ENCODE measurements at places on chromosomes 7 and 10.

- no peak for DNase-seq
These were observed 219.2 kb downstream of the CCSER2 start for GRCh38 chr10:84547616-84548015.

DNA sequence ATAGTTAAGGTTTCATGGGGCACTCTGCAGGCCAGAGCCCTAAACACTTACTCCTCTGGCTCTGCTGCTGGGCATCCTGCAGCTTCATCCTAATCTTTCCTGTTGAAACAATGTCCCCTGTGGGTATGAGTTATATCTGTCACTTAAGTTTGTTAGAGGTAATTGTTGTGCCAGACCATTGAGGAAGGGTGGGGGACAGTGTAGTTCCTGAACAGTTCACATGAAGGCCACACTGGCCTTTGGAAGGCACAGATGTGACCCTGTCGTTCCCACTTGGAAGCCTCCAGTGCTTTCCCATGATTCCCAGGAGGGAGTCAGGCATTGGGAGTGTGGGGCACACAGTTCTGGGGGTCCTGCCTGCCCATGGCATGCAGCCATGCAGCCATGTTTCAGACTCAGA, 65.3 kb downstream of the WDFY4 start:
- DNase-seq = no peak

- DNase-seq = no peak
These were observed 44.3 kb downstream of the AHR start for GRCh38 chr7:17342756-17343155.

DNA sequence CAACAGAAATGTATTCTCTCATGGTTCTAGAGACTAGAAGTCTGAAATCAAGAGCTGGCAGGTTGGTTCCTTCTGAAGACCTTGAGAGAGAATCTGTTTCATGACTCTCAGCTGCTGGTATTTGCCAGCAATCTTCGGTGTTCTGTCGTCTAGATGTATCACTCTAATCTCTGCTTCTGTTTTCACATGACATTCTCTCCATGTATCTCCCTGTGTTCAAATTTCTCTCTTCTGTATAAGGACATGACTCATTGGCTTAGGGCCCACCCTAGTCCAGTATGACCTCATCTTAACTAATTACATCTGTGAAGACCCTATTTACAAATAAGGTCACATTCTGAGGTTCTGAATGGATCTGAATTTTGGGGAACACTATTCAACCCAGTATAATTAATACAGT, 82.3 kb downstream of the ANKRD7 start:
- DNase-seq = no peak

GRCh38 chr10:121880895-121881294, 46.9 kb downstream of the ATE1 start:
- DNase-seq = no peak

DNA sequence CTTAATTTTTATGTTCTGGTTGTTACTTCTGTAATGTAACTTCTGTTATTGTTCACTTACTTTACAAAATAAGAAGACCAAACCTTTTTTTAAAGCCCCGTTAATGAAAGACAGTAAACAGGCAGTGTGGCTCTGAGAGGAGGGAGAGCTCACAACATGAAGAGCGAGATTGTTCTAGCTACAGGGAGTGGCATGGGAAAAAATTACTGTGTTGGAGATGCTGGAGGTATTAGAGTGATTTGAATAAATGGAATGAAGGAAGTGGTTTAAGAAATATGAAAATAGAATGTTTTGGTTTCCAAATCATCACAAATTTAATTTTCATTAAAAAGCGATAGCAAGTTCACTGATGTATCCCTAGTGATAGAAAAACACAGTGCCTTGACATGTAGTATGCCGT, 31.8 kb downstream of the REEP3 start:
- no peak for DNase-seq

DNA sequence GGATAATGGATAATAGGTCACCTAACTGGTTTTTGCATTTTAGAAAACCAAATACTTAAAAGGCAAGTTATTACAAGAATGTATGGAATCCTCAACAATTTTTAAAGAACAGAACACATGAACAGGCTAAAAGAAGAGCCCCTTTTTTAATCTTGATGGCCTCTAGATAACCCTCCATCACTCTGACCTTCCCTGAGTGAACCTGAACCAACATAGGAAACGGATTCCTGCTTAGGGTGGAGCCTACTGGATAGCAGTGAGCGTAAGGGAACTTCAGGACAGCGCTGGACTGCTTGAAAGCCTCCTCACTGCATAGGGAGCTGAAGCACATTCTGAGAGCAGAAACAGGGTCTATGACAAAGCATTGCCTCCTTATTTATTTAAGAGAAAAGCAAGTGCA, 20.5 kb downstream of the TRPV5 start:
- no peak for DNase-seq

DNA sequence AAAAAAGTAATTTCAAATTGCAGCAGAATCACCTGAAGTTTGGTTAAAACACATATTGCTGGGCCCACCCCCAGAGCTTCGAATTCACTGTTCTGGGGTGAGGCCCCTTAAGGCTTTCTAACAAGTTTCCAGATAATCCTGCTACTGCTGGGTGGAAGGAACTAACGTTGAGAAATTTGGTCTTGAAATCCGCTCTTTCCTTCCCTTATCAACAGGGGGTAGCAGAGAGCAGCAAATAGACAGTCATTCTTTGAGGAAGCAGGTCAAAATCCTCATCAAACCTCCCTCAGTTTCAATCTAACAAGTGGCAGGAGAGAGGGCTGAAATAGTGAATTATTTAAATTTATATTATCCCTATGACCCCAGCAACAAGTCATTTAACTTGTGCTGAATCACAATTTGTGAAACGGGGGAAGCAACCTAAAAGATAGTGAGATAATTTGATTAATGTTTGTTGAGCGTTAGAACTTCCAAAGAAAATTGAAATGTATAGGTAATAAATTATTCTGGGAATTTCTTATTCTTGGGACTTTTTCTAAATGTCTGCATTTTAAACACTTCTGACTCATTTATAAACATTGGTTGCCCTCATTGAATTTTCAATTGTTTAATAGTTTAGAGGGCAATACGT, 21.7 kb upstream of the MALSU1 start:
- no peak for DNase-seq

DNA sequence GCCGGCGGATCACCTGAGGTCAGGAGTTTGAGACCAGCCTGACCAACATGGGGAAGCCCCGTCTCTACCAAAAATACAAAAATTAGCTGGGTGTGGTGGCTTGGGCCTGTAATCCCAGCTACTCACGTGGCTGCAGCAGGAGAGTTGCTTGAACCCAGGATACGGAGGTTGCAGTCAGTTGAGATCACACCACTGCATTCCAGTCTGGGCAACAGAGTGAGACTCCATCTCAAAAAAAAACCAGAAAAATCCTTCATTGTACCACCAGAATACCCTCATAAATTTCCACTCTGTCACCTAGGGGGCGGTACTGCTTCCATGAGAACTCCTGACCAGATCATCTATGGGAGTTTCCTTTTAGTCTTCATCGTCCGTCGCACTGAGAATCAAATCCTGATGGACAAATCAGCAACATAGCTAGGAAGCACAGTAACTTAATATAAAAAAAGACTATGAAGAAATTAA, 225.8 kb upstream of the KLF14 start:
- no peak for DNase-seq

DNA sequence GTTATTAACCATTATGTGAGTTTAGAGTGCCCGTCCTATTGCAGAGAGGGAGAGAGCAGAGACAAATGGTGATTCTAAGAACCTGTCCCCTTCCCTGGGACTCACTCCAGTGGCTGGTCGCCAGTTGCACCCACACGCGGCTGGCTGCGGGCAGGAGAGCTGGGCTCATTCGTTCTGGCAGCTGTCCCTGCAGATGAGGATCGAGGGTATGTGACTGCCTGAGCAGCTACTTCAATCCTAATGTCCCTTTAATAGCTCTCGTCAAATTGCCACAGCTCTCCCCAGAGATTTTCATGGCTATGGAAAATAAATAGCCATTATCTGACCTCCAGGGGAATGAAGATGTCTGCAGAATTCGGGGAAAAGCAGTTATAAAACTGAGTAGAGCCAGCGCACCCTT, 41.6 kb downstream of the RBM28 start:
- DNase-seq = no peak

DNA sequence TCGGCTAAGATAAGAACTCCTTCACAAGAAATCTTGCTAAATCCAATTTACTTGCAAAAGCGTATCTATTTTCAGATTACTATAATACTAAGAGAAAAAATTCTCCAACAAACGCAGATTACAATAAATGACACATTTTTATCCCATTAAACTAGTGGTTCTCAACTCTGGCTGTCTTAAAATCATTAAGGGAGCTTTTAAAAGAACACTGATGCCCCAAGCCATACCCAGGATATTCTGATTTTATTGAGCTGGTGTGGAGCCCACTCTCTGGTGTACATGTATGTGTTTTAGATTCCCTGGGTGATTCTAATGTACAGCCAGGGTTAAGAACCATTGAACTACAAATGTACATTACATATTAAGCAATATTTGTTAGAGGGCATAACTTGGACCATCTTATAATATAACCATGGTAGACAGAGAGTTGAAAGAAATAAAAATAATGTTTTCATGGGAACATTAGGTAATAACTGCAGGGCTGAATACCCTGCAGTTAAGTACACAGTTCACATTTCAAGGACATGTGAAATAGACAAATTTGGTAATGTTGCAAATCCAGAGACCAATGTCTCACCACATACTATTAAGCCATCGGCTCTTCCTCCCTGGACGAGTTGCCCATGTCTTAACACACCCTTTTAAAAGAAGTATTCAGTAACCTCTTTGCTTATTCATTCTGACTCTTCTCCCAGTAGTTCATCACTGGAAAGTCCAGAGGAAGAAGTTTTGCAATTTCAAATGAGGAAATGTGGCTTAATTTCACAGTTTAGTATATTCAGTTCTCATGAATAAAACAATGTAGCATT, 6.2 kb downstream of the GSAP start:
- DNase-seq = no peak

DNA sequence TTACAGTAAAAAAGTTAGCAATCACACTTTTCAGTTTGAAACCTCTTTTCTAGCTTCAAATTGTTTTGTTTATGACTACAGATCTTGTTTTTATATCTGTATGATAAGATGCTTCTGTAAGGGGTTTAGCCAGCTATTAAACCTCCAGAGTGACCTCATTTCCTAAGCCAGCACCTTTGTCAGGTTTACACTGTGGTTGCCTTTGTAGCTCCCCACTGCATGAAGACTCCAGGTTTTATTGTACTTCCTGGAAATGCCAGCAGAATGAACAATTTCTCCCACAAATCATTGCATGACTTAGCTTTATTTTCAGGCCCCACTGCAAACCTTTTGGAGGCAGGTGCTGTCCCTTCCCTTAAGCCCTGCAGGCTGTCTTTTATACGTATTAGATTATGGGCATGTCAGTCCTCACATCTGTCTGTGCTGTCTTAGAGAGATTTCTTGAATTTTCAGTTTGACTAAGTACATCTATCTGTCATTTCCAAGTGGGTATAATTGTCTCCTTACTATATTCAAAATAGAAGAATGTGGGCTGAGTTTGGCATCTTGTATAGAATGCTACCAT, 8.2 kb upstream of the AGR3 start:
- DNase-seq = no peak

DNA sequence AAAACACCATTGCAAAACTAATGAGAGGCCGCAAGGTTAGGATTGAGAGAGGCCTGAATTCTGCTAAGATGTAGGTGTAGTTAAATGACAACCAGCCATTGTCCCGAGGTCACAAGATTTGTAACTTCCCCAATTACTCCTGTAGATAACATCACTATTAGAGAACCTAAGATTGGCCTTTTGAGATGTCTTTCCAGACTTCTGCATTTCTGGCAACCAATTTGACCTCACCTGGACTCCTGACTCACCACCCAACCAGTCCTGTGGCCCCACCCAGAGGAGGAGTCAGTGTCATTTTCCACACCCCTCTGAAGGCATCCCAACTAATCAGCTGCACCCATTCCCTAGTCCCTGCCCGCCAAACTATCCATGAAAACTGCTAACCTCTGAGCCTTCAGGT, 115.7 kb downstream of the PRKAG2 start:
- DNase-seq = no peak

- DNase-seq = no peak
These were observed 7.5 kb upstream of the LRRN3 start for GRCh38 chr7:111083413-111083812.

DNA sequence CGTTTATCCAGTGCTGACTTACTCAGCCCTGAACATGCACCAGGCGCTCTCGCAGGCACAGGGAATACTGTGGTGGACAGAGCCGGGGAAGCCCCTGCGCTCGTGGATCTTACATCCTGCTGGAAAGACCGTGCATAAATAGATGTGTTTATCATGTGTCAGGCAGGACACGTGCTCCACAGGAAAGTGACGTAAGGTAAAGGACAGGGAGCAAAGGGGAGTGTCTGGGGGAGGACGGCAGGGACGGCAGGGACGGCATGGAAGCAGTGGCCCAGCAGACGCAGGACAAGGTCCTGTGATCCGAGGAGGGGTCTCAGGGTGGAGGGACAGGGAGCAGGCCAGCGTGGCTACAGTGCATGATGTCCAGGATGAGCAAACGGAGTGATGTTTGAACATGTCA, 410.5 kb downstream of the PAXIP1 start:
- DNase-seq = no peak

DNA sequence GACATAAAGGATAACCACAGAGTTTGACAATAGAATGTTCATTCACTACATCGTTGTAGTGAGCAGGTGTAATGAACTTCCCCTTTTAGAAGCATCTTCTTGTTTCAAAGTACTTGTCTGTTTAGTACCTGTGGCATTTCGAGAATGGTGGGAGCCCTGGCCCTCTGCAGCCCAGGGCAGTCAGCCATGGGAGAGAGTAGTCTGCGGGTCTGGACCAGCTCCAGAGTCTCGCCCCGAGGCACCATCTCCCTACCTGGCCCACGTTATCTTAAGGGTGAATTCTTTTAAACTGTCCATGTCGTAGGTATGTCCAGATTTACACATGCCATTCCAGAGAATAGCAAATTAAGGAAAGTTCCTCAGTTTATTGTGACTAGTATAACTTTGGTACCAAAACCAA, 99.7 kb downstream of the BMPR1A start:
- no peak for DNase-seq

DNA sequence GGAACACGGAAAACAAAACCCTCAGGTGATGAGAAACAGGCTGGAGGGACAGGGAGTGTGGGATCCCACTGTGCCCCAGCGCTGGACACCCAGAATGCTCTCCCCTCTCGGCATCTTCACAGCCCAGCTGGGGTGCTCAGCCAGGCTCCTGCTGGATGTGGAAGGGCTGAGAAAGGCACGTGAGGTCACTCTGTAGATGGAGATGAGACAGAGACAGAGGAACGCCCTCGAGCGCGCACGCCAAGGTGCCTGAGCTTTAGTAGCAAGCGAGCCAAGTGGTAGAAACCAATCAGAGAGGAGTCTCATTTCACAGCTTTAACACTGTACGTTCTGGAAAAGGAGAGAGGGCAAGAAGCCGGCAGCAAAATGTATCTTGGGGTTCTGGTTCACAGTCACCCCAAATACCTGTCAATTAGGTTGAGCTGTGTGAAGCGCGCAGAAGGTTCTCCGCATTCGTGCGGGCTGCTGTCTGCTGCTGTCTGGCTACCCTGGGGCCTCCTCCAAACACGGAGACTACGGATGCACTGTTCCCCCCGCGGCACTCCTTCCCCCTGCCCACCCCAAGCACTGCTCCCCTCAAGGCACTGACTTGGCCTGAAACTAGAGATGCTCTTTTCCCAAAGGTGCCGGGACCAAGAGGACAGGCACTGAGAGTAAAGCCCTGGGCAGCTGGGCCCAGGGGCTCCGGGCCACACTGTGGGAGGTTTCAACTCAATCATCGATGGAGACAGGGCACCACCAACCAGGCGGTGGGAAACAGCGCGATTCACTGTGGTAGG, 91.4 kb downstream of the ZRANB1 start:
- no peak for DNase-seq

GRCh38 chr7:26492816-26493215, 201.2 kb downstream of the SNX10 start:
- no peak for DNase-seq

All from cardiac septum (tissue), 1 donor.